ENCODE measurements at places on chromosomes 12 and 14. TPM values are rescaled to one million over a fixed set of nuclear protein-coding genes. Genes with fewer than 3 reads are reported as not detected.
A peak's percentile ranks its signal among the peaks of the same experiment; 100 is the strongest.

- no peak for DNase-seq
Measured at GRCh38 chr12:52149651-52150241, 42.1 kb downstream of the KRT80 start.

CCDC175 gene
- polyA plus RNA-seq: not detected

RFX4 gene
- 0.24 TPM for polyA plus RNA-seq

SLC15A4 gene
- polyA plus RNA-seq: 20.2 TPM

BICDL1 gene
- polyA plus RNA-seq: 4.3 TPM

- no peak for DNase-seq
Measured at GRCh38 chr12:50635364-50635763, 128.5 kb upstream of the ATF1 start.

GRCh38 chr12:119989731-119990381 is 820 bp downstream of the BICDL1 start:
- peak; percentile 88 for DNase-seq

DAD1 gene
- 132 TPM for polyA plus RNA-seq

DNA sequence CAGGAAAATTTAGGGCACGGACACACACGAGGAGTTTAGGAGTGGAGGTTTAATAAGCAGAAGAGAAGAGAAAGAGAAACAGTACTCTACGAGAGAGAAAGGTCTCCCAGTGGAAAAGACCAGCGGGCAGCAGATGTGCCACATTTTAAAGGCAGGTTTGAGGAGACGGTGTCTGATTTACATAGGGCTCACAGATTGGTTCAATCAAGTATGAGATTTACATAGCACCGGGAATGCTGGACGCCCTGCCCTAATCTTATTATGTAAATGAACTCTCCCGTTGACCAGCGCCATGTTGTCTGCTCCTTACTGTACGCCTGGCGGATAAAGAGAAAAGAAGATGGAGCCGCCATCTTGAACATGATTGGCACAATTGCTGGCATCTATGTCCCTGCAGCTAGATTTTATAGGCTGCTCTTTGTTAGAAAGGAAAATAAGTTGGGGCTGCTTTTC is 17.9 kb downstream of the NFKBIA start:
- no peak for DNase-seq

PEBP1 gene
- 154 TPM for polyA plus RNA-seq

- no peak for DNase-seq
Measured at GRCh38 chr12:25524366-25524765, 28.7 kb downstream of the LMNTD1 start.

- no peak for DNase-seq
Measured at GRCh38 chr14:67668559-67668958, 5.9 kb downstream of the VTI1B start.

DNA sequence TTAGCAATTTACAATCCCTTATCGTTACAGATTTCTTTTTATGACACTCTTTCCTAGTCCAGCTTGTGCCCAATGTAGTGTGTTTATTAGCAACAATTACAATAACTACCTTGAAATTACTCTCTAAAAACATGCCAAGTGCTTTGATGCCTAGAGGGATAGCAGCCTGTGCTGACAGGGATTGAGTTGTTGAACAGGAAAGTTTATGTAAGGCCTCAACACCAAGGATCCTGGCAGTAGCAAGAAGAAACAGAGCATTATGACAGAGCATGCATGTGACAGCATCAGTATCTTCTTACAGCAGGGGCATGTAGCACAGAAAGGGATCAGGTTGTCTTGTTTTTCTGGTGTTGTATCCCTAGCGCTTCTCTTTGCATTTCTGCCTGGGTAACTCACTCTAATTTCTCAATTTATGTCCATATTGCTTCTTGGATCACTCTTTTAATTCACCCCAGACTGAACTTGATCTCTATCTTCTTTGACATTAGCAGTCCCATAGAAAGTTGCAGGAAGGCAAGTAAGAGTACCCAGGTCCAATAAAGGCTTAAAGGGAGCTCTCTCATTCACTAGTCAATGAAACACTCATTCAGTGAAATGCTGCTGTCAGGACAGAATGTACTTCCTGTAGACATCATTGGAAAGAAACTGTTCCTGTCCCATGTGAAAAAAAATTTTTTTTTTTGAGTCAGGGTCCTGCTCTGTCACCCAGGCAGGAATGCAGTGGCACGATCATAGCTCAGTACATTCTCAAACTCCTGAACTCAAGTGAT is 220.0 kb upstream of the GRIP1 start:
- DNase-seq: no peak

DNA sequence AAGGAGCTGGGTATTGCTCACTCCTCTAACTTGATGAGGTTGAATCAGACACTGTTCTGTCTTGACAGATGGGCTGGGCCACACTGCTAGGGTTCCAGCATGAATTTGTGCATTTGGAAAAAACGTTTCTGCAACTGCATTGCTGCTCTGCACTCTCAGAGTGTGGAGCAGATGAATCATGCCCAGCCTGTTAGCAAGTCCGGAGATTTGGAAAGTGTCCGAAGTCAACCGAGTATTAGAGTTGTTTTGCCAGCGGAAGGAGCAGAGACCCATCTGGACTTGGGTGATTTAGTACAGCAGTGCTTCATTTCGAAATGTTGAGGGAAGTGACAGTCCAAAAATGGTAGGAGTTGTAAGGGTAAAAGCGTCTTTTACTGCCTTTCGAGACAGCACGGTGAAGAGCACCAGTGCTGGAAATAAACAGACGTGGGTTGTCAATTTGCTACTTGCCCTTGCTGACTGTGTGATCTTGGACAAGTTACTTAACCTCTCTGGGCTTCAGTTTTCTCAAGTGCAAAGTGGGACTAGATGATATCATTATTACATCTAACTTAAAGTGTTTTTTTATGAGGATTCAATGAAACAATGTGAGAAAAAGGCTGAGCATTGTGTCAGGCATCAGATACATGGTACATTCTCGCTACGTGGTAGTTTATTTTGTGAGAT is 139.5 kb downstream of the CHST11 start:
- peak; percentile 69 for DNase-seq

RDH16 gene
- 0.12 TPM for polyA plus RNA-seq

DNA sequence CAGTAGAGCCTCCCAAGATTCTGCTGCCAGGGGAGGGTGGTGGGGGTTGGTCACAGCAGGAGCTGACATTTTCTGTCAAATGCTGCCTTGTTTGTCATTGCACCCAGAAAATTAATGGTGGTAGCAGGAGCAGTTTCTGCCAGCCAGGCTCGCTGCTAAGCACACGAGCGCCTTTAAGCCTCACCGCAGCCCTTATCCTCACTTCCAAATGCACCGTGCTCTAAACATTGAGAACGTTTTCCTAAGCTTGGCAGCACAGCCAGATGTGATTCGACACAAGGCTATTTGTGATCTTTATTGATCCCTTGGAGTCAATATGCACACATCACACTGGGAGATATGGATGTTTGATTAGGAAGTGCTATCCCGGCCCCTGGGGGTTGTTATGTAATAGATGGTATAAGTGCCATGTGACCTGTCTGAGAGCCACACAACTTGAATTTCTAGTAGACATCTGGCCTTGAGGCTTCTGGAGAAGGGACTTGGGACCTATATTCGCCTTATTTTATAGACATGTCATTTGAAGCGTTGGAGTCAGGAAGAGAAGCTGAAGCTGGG is 31.6 kb upstream of the BEGAIN start:
- no peak for DNase-seq

DNA sequence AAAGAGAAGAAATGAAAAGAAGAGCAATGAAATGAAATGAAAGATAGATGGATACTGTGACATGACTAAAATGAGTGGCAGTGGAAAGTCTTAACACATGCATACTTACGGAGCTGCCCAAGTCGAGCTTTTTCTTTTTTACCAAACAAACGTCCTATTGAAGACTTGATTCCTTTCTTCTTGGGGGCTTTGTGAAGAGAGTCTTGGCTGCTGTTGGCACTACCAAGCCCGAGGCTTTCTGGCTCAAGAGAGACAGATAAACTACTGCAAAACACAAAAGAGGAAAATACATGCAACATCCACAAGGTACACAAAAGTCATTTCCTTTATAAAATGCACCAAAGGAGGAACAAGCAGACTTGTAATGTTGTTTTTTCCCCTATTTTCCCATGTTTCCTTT is 261.2 kb downstream of the ACSS3 start:
- DNase-seq: peak; percentile 5

- no peak for DNase-seq
Measured at GRCh38 chr12:100995201-100995600, 200.6 kb downstream of the ANO4 start.

ESPL1 gene
- polyA plus RNA-seq: 5.2 TPM

DNA sequence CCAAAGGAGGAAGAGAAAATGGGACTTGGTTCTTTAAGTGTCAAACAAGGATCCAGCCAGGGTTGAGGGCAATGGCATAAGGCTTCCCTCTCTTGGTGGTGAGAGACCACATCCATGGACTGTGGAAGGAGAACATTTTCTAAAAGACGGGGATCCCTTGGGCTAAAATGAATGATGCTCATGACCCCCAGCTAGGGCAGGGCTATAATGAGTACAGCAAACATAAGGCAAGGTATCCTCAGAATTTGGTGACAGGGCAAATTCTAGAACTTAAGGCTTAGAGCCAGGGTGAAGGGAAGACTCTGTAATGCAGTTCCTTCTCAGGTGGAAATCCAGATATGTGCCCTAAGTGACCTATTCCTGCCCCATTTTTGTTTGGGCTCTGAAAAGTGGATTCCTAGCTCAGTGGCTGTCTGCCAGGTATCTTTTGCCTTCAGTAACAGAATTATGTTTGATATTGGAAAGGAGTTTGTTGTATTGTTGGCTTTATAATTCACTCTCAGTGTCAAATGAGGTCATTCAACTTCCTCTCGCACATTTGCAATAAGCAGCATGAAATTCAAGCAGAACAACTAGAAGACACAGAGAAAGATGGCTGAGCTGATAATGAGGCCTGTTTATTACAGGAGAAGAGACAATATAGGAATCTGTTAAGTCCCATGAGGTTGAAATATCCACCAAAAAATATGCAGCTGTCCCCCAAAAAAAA is 76.8 kb downstream of the DAD1 start:
- DNase-seq: peak; percentile 39

GRCh38 chr14:103879118-103879569 is 31.8 kb upstream of the PPP1R13B start:
- no peak for DNase-seq

DNA sequence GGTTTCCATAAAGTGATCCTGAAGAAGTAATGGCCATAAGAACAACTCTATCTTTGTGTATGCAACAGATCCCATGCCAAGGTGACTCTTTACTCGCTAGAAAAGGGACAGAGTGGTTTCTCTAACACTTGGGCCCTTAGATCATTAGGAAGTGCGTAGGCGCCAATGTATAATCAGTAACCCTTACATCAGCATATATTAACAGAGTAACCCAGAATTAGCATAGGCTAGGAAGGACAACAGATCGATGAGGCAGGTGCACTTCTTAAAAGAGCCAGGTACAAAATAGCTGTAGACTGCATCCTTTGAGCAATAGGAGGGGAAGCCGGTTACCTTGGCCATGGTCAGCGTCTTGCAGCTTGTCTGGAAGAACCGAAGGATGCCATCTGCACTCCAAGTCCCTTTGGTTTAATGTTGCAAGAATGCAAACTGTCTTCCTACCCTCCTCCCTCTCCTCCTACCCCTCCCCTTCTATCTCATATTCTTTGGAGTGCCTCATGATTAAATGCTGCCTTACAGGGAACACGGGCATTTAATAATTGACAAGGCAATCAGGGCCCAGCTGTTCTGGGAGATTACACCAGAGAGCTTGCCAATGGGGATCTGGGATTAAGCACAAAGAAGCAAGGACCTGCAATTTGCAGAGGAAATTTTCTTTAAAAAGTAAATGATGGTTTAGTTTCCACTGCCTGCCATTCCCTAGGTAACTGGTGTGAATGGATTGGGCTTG is 8.0 kb downstream of the GSG1 start:
- DNase-seq: no peak

CELA1 gene
- not detected for polyA plus RNA-seq

OR6C75 gene
- 0.06 TPM for polyA plus RNA-seq

DNA sequence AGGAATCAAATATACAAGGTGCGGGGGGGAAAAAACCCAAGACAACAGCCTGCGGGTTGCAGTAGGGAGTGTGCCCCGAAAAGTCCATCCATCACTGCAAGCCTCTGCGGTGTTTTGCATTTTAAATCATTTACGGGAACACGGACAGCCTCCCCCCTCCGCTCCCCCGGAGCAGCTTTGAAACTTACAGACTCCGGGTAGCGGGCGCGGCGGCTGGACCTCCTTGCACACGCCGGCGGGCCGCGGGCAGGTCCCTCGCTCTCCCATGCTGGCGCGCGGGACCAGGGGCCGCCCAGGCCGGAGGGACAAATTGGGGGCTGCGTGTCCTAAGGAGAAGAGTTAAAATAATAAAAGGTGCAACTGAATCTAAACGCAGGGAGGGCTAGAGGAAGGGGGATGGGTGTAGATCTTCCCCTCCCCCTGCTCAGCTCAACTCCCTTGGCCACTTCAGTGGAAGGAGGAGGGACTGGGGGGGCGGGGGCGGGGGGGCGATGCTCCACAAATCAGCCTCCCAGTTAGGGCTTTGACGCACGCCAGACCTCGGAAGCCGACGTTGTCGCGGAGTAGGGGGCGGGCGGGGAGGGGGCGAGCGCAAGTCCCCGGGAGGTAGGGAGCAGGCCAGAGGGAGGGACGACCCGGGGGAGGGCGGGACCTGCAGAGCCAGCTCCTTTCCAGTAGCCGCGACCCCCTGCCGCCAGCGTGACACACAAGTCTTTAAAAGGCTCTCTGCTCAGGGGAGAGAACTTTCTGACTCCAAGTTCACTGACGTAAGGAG is at the start of gene KCNJ8:
TSS of gene KCNJ8 (minus strand) at position 349 of the 775 bp plus-strand sequence. CDS start 1,090 bp downstream, outside the sequence.
- peak; percentile 90 for DNase-seq

DNA sequence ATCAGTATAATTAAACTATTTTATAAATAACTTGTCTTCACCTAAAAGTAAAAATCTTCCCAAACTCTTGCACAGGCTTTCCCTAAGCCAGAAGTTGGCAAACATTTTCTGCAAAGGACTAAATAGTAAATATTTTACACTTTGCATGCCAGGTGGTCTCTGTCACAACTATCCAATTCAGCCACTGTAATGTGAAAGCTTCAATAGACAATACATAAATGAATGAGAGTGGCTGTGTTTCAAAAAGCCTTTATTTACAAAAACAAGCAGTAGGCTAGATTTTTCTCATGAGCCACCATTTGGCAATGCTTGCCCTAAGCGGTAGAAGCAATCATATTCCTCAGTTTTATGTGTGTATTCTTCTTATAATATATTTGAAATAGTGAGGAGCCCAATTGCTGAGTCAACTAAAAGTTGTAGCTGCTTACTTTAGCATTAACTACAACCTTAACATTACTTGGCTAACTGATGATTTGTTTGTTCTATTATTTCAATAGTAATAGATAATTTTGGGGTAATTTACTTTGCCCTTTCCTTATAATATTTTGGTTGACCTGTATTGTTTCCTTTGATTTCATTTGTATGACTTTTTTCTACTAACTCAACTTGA is 236.0 kb upstream of the SYT1 start:
- DNase-seq: no peak

GRCh38 chr12:46266869-46267574 is 1.8 kb downstream of the SLC38A1 start:
- DNase-seq: peak; percentile 71

NID2 gene
- polyA plus RNA-seq: 112 TPM

HOXC12 gene
- polyA plus RNA-seq: 0.12 TPM

OR4K1 gene
- not detected for polyA plus RNA-seq

- DNase-seq: peak; percentile 42
Measured at GRCh38 chr12:130838284-130838950, 633 bp downstream of the STX2 start.

FBXO33 gene
- 4.3 TPM for polyA plus RNA-seq

ZNF84 gene
- 25.9 TPM for polyA plus RNA-seq

- peak; percentile 97 for DNase-seq
Measured at GRCh38 chr12:64099397-64099796, 122.7 kb downstream of the KICS2 start.

All from muscle of leg (tissue), 16 donors.